ENCODE measurements at places on chromosomes 4 and X. TPM values are rescaled to one million over a fixed set of nuclear protein-coding genes. Genes with fewer than 3 reads are reported as not detected.

DNA sequence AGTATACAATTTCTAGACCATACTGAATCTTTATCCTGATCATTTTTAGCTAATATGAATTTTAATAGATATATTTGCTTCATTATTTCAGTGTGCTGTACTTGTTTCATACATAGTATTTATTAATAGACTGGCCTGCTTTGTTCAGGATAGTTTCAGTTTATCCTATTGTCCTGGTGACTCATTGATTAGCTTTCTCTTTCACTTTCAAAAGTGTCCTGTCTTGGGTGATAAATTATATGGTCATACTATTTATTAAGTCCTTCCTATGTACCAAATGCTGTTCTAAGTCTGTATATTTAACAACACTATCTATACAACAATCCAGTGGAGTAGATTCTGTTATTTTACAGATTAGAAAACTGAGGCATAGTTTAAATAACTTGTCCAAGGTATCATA lies 153.8 kb upstream of the RAPGEF2 start:
- no peak for DNase-seq
- H3K27ac ChIP-seq: no peak overlapping the region
- peaks cover 8% of the 10 kb centered on the region for H3K36me3 ChIP-seq

Gene CYTL1
- not detected for total RNA-seq

Gene DDIT4L
- total RNA-seq: 0.90 TPM

Gene FGA
- not detected for total RNA-seq

Gene SLC10A4
- not detected for total RNA-seq

Gene ZNF595
- total RNA-seq: 3.4 TPM
